ENCODE measurements at places on chromosomes 13 and 19.

- DNase-seq = no peak
These were observed 67.8 kb downstream of the ZNF728 start for GRCh38 chr19:22935151-22935550.

GRCh38 chr19:45346449-45346848 lies 5.9 kb downstream of the KLC3 start:
- DNase-seq = no peak

GRCh38 chr19:28519952-28520861 lies 692.7 kb downstream of the UQCRFS1 start:
- no peak for DNase-seq

GRCh38 chr19:7874076-7874896 lies at the start of gene PRR36:
Gene PRR36, minus strand, starts transcription at chr19:7874390. Its CDS starts 701 bp downstream, at chr19:7873689.
- no peak for DNase-seq

DNA sequence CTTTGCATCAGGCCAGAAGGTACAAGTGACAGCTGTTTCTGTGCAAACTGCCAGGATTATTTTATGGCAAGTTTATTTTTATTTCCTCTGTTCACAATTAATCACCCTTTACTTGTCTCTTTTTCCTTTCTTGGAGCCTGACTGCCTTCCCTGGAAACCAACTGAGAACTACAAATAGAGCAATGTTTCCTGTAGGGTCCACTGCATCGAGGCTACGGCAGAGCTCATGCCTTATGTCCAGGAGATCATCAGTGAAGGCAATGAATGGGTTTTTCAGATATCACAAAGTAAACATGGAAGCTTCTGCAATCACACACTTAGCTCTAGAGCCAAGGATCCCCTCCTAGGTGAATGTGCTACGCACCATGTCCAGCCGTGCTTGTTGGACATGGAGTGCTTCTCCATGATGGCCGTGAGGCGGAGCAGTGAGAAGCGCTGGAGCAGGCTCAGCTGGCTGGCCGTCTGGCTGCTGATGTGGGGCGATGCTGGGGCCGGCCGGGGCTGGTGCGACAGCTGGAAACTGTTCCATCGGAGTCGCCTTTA lies 110.9 kb downstream of the KL start:
- no peak for DNase-seq

GRCh38 chr13:33284031-33284430 lies 1.5 kb downstream of the STARD13 start:
- DNase-seq = no peak

Data from Kasumi-1 (cell line).